Suppressor macrophage treated with lipopolysaccharide for 1 hour (primary cell): ENCODE measurements at places on chromosomes 3 and 15.

DNA sequence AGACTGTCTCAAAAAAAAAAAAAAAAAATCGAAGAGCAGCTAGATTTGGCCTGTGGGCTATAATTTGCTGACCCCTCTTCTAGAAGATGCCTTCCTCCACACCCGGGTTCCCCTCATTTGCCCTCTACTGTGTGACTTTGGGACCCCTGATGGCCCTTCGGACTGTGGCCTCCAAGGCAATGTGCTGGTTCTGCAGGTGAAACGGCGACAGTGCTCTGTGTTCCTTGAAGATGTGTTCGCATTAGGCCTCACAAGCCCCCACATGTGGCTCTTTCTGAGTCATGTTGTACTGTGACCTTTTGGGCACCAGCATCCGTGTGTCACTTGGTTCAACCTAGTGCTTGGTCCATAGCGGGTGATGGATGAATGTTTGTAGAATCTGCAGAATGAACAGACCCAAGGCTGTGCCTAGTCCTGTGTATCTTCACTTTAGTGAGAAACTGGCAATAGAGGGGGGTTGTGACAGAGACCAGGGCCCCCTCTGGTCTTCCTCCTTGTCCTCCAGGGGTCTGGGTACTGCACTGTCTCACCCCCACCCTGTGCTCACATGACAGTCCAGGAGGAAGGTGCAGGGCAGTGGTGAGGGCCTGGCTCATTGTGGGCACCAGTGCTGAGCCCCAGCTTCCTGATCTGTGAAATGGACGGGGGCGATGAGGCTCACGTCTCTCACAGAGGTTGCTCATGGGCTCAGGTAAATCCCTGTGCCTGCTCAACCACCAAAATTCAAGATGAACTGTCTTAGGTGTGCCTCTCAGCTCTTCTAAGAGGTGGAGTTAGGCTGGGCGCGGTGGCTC, 22.7 kb downstream of the GOLGA6L2 start:
- no peak for DNase-seq

- peak; percentile 35 for DNase-seq
Observed at GRCh38 chr3:186825294-186825821, 17.2 kb upstream of the ADIPOQ start.

DNA sequence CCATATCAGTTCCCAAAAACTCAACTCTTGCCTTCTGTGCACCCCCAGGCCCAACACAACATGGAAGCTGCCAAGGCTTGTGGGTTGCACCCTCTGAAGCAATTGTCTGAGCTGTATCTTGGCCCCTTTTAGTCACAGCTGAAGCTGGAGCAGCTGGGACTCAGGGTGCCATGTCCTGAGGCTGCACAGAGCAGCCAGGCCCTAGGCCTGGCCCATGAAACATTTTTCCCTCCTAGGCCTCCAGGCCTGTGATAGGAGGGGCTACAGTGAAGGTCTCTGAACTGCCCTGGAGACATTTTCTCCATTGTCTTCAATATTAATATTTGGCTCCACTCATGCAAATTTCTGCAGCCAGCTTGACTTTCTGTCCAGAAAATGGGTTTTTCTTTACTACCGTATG, 8.1 kb upstream of the MYLK start:
- no peak for DNase-seq

GRCh38 chr15:41511331-41511898, 2.2 kb downstream of the LTK start:
- no peak for DNase-seq

GRCh38 chr3:64716110-64716710, 28.4 kb upstream of the ADAMTS9 start:
- DNase-seq, result no peak

GRCh38 chr3:126087552-126088175, 3.7 kb upstream of the SLC41A3 start:
- no peak for DNase-seq

GRCh38 chr15:58015565-58015964, 49.9 kb downstream of the ALDH1A2 start:
- DNase-seq, result peak; percentile 59

DNA sequence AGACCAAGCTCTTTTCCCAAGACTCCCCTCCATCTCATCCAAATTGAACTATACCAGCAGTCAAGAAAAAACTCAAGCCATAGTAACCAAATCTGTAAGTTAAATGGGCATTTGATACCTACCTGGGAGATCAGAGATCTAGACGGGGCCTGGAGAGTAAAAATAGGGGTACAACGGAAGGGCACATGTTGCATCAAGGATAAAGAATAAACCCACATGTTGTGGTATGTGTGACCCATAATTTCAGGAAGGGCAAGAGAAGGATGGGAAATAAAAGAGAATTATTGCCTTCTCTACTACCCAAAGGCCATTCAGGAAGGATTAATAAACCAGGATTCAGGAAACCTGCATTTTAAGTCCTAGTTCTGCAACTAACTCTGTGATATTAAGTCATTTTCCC, 1.5 kb downstream of the TEX55 start:
- no peak for DNase-seq

DNA sequence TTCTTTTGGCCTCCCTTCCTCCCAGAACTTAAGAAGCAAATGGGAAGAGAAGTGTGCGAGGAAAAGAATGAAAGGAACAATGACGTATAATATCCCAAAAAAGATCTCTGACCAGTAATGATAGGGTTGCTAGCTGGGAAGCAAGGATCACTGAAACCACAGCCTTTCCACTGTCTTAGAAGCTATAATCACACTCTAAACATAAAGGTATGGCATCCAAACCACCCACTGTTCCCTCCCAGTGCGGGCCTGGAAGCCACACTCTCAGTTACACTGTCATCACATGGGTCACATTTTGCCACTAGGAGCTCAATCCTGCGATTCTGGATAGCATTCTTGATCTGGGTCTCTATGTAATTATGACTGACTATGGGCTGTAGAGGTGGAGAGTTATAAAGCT, 131.6 kb upstream of the HACD2 start:
- no peak for DNase-seq

DNA sequence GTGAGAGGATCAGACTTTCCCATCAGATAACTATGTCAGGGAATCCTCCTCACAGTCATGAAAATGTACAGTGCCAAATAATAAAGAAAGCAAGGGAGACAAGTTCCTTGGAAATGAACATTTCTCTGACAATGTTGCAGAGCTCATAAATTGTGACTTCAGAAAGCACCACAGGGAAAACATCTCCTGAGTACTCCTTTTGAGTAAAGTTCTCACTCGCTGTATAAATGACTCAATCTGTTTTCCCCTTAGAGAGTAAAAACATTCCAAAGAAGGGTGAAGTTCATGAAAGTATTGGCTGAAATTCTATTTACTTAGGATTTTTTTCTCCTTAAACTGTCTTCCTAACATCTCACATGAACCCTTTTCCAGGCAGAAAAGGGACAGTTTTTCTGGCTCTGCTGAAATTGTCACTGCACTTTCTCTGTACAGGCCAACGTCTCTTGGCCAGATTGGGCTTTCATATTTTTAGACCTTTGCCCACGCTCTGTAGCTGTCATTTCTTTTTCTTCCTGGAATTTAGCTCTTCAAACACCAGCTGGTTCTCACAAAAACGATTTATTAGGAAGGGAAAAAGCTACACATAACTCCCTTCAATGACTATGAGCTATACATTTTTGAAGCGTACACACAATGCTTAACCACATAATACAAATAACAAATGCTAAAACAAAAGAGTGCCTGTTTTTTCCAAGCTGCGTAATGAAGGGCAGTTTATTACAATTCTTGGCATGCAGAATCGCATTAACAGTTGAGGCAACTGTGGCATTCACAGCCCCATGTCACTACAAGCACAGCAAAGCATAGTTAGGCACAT, 216.1 kb downstream of the ATP8B4 start:
- no peak for DNase-seq

- DNase-seq, result peak; percentile 36
Observed at GRCh38 chr15:50377867-50378751, 23.1 kb upstream of the GABPB1 start.

DNA sequence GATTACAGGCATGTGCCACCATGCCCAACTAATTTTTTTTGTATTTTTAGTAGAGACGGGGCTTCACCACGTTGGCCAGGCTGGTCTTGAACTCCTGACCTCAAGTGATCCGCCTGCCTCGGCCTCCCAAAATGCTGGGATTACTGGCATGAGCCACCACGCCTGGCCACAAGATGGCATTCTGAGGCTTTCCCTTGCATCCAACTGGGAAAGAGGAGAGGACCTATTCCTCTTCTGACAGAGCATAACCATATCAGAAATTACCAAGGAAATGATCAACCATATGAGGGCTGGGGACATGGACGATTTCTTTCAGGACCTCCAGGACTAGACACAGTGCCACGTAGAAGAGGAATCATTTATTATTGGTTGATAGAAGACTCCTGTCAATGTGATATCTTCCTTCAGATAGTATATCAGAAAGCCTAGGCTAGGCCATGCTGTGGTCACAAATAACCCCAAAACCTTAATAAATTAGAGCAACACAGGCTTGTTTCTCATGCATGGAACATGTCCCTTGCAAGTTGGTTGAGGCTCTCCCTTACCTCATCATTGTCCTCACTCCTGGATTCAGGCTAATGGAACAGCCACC, 372.3 kb upstream of the IL12A start:
- no peak for DNase-seq

DNA sequence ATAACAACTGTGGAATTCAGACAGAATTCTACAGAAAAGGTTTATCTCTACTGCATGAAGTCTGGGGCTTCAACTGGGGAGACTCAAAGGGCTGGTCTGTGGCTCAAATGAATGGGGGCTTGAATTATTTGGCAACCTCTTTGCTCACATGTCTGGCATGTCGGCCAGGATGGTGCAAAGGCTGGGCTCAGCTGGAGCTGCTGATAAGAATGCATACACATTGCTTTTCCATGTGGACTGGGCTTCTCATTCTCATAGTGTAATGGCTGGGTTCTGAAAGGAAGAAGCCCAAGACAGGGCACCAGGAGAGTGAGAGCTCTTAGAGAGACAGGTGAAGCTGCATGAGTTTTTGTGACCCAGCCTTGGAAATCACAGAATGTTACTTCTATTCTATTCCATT, 194.3 kb upstream of the SGO1 start:
- DNase-seq, result no peak

- DNase-seq, result no peak
Observed at GRCh38 chr3:55893045-55893664, 406.0 kb upstream of the WNT5A start.

DNA sequence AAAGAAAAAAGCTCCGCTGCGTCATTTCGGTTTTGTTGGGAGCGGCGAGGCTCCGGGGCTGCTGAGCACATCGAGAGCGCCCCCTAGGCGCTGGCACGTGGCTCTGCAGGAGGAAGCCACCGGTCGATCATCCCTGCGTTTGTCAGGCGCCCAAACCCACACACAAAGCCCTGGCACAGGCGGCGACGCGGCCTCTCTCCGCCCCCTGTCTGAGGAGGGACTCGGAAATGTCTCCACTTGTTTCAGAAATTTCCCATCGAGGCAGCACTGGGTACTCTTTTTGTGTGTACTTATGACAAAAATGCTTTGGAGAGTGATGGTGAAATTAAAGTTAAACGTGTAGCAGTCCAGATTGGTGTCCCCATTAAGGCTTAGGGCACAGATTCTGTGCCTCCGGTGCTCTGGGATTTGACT, 407.3 kb upstream of the ONECUT1 start:
- peak; percentile 71 for DNase-seq

DNA sequence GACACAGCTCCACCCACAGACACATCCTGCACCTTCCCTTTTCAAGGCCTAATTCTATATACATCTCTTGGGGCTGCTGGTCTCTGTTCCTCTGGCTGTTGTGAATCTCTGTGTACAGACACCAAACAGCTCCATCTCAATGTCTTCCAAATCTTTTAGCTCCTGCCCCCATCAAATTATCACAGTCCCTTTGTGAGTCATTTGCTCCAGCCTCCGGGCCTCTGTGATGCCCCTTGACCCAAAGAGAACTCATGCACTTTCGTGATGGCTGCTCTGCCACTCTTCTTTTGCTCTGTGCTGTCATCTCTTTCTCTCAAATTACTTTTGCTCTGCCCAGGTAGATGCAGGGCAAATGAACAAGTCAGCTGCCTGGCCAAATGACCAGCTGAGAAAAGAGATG, 369.0 kb upstream of the CDIN1 start:
- no peak for DNase-seq

- DNase-seq, result no peak
Observed at GRCh38 chr15:71275566-71276335, 160.5 kb downstream of the THSD4 start.

DNA sequence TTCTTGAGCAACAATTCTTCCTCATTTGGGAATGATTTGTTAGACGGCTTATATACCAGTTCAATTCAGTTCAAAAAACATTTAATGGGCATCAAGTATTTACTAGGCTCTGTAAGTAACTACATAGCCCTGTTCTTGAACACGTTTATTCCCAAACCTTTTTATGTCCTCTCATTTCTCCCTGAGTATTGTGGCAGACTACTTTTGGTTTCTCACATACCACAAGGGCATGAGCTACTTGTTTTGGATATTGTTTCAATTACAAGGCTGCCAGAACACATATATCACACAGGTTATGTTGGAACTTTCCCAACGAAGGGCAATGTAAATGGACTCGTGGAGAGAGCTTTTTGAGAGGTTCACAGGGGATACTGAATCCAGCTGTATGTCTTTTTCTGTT, 363.8 kb upstream of the NAALADL2 start:
- DNase-seq, result no peak

DNA sequence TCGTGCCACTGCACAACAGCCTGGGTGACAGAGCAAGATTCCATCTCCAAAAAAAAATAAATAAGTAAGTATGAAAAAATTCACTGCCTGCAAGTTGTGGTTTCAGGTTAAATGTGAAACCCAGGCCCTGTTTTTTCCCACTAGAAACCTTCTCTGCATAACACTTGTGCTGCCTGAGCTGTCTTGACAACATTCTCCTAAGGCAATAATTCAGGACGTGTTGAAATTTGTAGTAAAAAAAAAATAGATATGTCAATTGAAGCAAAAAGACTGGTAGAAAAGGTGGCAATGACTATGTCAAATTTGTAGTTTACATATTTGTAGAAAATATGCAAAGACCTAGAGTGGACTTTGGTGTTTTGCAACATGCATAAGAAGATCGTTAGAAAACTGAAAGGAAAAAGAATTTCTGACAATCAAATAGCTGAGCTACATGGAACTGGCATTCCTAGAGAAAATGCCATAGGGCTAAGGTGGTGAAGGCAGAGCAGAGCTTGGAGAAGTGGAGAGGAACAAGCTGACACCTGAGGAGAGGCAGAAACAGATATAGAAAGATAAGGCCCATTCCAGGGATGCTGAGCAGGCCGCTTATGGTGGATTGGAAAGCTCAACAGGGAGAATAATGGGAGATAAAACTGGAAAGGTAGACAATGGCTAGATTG, 150.2 kb downstream of the PLCH1 start:
- no peak for DNase-seq

GRCh38 chr15:26177816-26178215, 314.7 kb upstream of the ATP10A start:
- DNase-seq, result no peak

- DNase-seq, result peak; percentile 48
Observed at GRCh38 chr3:58005669-58006068, 2.6 kb upstream of the FLNB start.

DNA sequence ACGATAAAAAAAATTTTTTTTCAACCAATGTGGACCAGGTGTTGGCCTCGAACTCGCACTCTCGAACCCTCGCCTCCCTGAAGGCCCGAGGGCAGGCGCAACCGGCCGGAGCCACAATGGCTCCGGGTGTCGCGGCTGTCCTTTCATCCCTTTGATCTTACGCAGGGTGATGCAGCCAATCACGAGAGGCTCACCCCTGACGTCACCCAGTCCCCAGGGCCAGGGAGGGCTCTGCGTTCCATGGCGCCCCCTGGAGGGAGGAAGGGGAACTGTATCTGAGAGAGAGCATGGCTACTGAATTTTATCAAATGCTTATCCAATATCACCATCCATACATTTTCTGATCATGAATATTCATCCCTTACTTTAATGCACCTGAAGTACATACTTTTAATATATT, 15.4 kb upstream of the GMNC start:
- no peak for DNase-seq

GRCh38 chr3:188151438-188151837, 2.5 kb upstream of the LPP start:
- no peak for DNase-seq
